Kidney epithelial cell (primary cell): ENCODE measurements at places on chromosomes 6 and 20.

GRCh38 chr20:8875586-8875985, 193.3 kb upstream of the PLCB4 start:
- DNase-seq, result no peak

- no peak for DNase-seq
These were observed 9.9 kb downstream of the SYCP2 start for GRCh38 chr20:59923514-59923913.

DNA sequence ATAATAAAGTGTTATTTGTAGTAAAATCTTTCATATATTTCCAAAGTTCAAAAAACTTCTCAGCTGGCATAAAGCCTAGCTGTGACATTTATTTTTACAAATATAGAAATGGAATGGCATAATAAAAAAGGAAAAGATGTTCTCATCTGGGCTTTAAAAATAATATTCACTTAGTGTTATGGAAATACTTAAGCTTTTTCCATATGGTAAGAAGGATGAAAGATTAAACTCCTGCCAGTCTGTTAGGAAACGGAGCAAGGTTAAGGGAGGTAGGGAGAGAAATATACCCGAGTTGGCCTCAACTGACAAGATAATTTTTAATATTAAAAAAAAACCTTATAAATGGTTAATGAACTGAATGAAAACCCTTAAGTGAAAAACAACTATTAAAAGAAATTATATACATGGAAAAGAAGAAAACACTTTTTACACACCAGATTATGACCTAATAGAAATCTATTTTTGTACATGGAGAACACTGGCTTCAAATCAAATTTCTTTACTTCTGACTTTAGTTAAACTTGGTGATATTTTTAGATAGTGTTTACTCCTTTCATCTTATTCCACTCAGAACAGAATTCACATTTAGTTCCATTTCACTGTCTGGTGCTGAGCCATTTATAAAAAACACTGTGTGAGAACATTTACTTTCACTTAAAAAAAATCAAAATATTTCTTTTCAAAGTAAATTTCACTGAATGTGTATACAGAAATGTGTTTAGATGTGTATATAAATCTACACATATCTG, 137.0 kb downstream of the DST start:
- no peak for DNase-seq

- peak; percentile 10 for DNase-seq
These were observed 41.0 kb upstream of the HIVEP1 start for GRCh38 chr6:11971154-11971553.

GRCh38 chr6:63685446-63686379, 50.1 kb downstream of the PHF3 start:
- no peak for DNase-seq

DNA sequence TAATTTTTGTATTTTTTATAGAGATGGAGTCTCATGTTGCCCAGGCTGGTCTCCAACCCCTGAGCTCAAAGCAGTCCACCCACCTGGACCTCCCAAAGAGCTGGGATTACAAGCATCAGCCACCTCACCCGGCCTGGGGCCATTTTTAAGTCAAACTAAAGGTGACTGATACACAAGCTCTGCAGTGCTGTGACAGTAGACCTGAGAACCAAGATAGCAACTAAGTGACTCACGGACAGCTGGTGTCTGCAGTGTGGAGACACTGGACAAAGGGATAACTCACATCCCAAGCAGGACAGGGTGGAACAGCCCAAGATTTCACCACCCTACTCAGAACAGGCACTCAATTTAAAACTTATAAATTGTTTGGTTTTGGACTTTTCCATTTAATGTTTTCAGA, 402.5 kb downstream of the CD83 start:
- DNase-seq, result no peak

DNA sequence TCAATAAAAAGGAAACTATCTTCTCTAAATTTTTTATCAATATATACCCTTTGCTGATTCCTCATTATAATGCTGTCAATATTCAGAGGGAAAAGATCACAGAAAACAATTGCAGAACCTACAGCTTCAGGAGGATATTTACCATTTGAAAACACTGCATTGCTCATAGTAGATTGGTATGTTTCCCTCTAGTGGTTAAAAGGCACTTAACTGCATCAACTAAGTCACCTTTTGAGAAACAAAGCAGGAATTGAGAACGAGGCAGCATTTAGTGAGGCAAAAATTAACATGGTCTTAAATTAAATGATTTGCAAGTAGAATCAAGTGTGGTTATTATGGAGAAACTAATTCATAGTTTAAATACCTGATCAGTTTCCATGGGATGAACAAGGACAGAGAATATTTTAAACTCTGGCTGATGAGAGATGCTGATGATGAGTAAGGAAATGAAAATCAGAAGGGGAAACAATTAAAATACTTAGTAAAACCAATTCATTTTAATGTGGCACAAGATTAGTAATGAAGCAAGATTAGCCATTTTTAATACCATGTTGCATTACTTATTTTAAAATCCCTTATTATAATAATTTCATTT, 642.1 kb downstream of the EPHA7 start:
- peak; percentile 26 for DNase-seq

GRCh38 chr20:19012676-19013075, 199.1 kb downstream of the SCP2D1 start:
- DNase-seq, result no peak

DNA sequence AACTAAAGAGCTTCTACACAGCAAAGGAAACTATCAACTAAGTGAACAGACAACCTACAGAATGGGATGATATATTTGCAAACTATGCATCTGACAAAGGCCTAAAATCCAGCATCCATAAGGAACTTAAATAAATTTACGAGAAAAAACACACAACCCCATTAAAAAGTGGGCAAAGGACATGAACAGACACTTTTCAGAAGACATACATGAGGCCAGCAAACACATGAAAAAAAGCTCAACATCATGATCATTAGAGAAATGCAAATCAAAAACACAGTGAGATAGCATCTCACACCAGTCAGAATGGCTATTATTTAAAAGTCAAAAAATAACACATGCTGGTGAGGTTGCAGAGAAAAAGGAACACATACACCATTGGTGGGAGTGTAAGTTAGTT, 24.5 kb downstream of the AGPAT4 start:
- no peak for DNase-seq

GRCh38 chr20:6959900-6960312, 192.4 kb downstream of the BMP2 start:
- DNase-seq, result no peak

DNA sequence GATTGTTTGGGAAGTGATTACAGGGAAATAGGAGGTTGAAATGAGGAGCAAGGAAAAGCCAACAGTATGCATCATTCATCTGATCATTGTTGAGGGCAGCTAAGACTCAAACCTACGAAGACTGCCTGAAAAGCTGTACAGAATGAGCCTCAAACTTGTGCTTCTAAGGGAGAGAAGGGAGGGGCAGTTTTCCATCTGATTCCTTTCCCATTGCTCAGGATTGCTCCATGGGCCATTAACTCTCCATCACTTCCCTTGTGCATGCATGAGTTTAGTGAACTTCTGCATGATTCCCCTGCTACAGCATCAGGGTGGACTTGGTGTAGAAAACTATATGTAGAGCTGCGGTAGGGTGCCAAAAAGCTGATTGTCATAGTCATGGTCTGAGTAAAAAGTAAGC, 742.7 kb upstream of the SLC35B3 start:
- peak; percentile 41 for DNase-seq

- no peak for DNase-seq
These were observed 80.8 kb upstream of the PTPN1 start for GRCh38 chr20:50429412-50429811.

GRCh38 chr20:1396264-1396663, 3.4 kb upstream of the FKBP1A start:
- no peak for DNase-seq

- no peak for DNase-seq
These were observed 139.0 kb upstream of the JAG1 start for GRCh38 chr20:10812759-10813327.

DNA sequence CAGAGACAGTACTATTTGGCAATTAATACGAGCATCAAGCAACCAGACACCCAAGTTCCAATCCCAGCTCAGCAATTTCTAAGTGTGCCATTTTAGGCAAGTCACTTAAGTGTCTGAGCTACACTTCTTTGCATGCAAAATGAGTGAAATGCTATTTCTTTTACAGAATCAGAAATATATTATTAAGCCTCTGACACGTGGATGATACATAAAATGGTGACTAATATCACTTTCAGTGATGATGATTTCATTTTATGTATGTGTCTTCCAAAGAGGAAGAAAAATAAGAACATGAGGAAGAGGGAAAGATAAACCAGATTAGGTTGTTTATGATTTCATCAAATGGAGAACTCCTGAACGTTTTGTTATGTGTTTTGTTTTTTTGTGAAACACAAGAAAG, 158.6 kb downstream of the TSHZ2 start:
- DNase-seq, result no peak

DNA sequence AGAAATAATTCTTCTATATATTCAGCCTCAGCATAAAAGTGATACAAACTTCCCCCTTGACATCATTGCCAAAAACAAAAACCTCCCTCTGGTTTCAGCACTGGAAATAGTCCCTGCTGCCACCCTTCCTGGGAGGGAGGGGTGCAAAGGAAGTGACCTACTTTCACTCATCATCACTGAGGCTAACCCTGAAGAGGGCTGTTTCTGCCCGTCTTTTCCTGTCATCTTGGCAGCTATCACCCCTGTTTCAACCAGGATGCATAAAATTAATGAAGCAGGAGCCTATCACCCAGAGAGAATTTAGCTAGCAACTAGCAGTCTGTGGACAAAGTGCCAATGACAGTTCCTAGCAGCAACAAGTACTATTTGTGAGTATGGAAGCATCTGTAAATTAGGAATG, 397.8 kb downstream of the LAMA2 start:
- DNase-seq, result no peak

GRCh38 chr6:145063091-145063490, 672.2 kb downstream of the EPM2A start:
- DNase-seq, result no peak

DNA sequence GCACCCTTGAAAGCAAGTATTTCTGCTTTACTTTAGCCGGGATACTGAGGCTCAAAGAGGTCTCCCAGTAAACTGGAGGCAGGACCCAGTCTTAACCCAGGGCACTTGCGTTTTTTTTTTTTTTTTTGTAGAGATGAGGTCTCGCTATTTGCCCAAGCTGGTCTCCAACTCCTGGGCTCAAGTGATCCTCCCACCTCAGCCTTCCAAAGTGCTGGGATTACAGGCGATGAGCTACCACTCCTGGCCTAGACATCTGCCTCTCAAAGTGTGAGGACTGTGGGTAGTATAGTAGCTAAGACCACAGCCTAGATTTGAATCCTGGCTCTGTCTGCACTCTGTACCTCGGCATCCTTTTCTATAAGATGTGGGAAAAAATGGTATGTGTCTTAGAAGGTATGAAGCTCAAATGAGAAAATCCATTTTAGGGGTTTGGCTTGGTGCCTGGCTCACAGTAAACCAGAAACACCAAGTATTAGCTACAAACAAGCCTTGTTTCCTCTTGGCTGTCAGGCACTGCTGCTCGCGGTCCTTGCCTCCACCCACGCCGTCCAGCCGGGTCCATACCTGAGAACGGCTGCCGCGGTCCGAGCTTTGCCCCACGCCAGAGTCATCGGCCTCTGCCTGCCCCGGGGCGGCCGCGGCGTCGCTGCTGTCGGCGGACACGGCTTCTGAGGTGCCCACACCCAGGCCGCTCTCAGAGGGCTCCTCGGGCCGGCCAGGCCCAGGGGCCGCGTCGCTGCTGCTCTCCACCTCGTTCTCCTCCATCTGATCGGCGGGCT, 1.2 kb downstream of the ZNF335 start:
- DNase-seq, result no peak

DNA sequence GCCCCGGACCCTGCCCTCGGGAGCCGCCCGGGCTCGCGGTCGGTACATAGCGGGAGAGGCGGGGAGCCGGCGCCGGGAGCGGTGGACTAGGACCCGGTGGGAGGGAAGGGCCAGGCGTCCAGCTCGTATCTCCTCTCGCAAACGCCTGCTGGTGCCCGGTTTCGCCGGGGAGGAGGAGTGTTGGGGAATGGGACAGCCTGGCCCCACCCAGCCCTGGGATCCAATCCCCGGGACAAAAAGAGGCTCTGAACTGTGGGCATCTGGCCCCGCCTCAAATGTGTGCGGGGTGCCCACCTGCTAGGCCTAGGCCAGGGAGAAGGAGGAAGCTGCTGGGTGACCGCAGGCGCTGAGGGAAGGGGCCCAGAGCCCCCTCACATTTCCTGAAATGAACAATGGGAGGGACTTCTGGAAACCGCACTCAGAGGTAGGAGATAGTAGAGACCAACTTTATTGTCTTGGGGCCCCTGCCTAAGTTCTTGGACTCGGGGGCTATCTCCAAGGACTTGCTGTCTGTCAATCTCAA, at the start of gene KCNK17:
TSS of gene KCNK17 (minus strand) at position 147 of the 523 bp plus-strand sequence. CDS start at position 48, 99 bp downstream.
- no peak for DNase-seq

- no peak for DNase-seq
These were observed 1532.7 kb downstream of the HACE1 start for GRCh38 chr6:103326760-103327757.

GRCh38 chr6:29953001-29953441, 10.7 kb downstream of the HLA-A start:
- peak; percentile 79 for DNase-seq

DNA sequence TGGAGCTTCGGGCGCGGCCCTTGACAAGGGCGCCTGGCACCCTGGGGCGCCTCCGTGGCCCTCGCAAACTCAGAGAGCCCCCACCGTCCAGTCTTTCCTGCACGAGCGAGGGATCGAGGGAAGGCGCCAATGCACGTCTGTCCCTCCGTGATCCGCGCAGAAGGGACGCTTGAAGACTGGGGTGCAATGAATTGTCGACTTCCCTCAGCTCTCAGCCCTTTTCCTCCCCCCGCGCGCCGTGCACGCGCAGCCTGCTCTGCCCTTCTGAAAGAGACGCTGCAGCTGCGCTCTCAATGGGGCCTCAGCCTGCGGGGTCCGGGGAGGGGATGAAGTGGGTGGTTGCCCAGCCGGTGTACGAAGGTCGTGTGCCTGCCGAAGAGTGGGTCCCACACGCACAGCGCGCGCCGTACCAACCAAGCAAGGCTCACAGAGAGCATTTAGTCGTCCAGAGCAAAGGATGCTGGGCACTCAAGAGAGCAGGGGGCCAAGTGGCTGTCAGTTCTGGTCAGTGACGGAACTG, 5.5 kb upstream of the SOX4 start:
- no peak for DNase-seq

- no peak for DNase-seq
These were observed 18.0 kb upstream of the BCAS1 start for GRCh38 chr20:54088430-54088829.

GRCh38 chr6:166540631-166541331, 45.7 kb downstream of the RAMACL start:
- DNase-seq, result no peak

DNA sequence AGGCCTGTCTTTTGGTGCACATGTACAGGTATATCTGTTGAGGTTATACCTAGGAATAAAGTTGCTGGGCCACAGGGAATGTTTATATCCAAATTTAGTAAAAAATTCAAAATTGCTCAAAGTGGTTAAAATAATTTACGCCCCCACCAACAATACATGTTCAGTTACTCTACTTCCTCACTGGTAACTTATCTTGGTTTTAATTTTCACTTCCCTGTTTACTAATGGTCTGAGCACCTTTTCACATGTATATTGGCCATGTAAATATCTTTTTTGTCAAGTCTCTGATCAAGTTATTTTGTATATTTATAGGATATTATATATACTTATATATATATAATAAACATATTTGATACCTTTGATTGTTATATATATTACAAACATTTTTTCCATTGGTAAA, 9.7 kb downstream of the PDE7B start:
- DNase-seq, result no peak
